Vagina (tissue), 2 donors: ENCODE measurements at places on chromosomes 16 and 17.

GRCh38 chr17:36816907-36817288 lies 120.4 kb upstream of the LHX1 start:
- DNase-seq, result no peak

- DNase-seq, result no peak
Measured at GRCh38 chr16:7338826-7339225, 6.2 kb downstream of the RBFOX1 start.

DNA sequence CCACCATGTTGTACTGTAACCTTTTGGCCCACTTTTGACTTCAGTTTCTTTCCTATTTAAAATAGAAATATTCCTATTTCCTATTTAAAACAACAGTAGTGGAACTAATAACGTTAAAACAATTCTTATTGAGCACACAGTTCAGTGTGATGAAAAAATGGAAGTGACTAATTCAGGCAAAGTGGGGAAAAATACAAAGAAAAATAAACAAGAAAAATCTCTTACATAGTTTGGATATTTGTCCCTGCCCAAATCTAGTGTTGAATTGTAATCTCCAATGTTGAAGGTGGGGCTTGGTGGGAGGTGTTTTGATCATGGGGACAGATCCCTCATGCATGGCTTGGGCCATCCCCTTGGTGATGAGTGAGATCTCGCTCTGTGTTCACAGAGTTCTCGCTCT lies 198.1 kb upstream of the CPHXL start:
- DNase-seq, result no peak

- no peak for DNase-seq
Measured at GRCh38 chr17:77237232-77238008, 96.7 kb downstream of the SEC14L1 start.

DNA sequence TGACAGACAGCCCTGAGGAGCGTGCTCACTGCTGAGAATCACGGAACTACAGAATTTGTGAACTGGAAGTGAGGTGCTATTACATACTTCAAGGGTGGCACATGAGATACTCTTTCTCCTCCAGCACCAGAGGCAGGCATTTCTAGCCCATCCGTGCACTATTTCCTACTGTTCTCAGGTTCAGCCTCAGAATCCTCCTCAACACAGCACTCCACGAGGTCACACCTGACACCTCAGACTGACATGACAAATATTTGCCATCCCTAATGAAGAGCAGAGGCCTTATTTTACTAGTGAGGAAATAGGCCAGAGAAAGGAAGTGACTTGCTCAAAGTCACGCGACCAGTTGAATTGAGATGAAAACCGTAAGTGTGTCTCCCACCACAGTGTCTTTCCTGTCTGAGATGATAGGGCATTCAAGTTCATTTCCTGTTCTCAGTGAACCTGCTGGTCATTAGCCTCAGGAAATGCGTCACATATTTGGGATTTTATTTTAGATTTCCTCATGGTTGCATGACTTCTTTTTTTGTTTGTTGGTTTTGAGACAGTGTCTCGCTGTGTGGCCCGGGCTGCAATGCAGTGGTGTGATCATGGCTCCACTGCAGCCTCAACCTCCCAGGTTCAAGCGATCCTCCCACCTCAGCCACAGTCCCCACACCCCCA lies 23.6 kb downstream of the SEZ6 start:
- DNase-seq, result no peak

DNA sequence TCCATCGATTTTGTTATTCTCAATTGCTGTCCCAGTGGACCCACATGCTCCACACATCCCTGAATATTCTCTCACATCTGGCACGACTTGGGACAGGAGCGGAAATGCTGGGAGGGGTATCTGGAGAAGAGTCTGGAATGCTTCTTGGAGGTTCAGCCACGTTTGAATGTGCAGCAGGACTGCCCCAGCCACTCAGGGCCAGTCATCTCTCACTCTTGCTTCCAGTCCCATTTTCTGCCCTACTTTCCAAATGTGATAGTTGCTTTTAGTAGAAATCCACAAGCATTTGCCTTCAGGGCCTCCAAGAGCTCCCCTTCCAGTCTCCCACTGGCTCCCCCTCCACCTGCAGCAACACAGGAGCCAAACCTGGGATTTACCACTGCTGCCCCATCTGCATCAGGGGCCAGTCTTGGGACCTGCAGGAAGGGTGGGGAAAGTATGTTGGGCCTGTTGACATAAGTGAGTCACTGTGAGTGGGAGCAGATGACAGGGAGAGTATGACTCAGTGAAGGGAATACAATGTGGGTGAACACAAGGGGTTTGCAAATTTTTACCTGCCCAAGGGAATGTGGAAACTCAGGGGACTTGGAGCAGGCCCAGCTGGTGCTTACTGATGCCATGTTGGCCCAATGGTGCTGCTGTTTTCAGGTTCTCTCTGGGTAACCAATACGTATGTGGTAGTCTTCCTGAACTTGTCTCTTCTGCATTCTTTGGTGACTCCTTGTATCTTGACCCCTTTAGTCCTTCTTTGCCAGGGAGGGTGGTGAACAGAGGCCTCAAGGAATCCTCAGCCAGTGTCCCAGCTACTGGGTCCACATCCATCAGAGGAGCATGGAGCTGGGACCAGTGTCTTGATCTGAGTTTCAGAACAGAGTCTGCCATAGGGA lies 78.8 kb upstream of the CRHR1 start:
- DNase-seq, result no peak

GRCh38 chr17:3667366-3668278 lies 756 bp downstream of the TAX1BP3 start:
- DNase-seq, result no peak

DNA sequence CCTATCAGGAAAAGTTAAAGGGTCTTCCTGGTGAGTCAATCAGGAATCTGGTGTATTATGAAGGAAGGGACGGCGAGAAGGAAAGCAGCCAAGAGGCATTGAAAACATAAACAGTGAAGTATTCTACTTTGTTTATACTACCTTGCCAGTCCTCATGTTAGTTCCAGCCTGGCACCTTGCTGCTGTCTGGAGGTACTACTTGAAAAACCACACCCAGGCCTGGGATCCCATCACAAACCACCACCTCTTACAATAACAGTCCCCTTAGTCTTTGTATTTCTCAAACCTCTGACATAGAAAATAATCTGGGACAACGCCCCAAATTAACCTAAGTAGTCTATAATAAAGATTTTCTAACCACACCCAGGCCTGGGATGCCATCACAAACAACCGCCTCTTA lies 676.7 kb upstream of the SOX9 start:
- no peak for DNase-seq

DNA sequence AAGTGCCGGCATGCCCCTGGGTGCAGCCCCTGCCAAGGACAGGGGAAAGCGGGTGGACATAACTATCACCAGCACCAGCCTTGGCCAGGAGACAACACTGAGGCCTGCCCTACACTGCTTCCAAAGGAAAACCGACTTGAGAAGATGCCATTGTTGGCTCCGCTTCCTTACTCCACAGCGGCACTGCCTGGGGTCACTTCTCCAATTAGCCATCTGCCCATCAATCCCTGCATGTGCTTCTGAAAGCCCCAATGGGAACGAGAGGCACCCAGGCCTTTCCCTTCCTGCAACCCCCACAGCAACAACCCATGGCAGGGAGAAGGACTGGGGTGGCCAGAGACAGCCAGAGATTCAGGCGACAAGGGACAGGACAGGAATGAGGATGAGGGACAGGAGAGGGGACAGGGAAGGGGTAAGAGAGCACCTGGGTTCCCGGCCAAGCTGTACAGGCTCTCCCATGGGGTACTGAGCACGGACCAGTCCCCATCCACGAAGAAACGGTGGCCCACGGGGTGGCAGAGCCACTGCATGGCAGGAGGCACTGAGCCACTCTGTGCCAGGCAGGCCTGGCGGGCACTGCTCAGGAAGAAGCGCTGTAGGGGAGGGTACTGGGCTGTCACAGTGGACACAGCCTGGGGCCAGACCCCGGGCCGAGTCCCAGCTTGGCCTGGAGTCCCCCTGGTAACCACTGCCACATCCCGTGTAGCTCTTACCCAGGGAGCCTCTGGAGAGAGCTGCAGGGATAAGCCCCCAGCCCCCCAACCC lies 21.2 kb downstream of the SREBF1 start:
- no peak for DNase-seq

- DNase-seq, result no peak
Measured at GRCh38 chr16:10466861-10467260, 81.0 kb downstream of the ATF7IP2 start.

DNA sequence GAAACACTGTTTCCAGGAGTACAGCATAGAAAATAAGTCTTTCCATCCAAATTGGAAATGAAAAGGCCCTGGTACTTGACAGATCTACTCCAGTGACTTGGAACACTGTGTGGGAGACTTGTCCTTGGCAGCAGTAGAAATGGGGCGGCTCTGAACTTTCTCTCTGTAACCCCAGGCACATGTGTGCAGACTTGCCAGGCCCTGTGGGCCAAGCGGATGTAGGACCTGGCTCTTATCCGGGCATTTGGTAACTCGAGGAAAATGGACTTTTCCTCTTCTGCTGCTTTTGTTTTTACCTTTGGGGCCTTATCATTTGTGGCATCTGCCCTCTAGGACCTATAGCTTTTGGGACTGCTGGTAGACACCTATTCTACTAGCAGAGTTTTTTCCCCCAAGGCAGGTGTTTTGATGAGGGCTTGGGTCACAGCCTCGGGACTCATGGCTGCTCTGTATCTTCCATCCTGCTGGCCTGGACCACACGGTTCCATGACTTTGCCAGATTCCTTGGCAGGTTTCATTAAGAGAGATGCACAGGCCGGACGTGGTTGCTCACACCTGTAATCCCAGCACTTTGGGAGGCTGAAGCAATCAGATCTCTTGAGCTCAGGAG lies 43.5 kb downstream of the SMPD3 start:
- no peak for DNase-seq

DNA sequence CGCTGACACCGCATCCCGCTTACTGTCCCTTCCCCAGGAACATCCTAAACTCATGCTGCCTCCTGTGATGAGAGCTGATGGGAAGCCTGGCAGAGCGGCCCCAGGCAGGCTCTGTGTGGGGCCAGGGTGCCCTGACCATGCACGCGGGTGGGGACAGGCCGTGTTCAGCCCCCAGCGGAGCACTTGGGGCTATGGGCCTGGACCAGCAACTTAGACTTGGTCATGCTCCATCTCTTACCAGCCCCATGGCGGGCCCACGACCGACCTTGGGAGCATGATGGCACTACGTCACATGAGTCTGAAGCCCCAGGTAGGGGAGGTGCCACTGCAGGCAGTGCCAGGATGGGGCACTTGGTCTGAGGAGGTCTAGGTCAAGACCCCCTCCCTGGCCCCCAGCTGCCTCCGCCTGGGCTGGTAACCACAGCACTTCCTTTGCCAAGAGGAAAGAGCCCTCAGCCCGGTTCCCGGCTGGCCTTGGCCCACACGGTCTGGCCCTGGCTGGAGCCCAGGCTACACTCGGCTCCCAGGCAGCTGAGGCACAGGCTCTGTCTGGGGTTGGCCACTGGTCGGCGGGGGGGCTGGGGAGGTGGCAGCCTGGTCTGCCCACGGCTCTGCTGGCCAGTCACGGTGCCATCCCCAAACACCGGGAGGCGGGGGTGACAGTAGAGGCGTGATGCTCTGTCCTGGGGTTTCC lies 25.7 kb downstream of the BAHCC1 start:
- DNase-seq, result no peak

- DNase-seq, result no peak
Measured at GRCh38 chr17:31392856-31393748, 1.6 kb downstream of the RAB11FIP4 start.

DNA sequence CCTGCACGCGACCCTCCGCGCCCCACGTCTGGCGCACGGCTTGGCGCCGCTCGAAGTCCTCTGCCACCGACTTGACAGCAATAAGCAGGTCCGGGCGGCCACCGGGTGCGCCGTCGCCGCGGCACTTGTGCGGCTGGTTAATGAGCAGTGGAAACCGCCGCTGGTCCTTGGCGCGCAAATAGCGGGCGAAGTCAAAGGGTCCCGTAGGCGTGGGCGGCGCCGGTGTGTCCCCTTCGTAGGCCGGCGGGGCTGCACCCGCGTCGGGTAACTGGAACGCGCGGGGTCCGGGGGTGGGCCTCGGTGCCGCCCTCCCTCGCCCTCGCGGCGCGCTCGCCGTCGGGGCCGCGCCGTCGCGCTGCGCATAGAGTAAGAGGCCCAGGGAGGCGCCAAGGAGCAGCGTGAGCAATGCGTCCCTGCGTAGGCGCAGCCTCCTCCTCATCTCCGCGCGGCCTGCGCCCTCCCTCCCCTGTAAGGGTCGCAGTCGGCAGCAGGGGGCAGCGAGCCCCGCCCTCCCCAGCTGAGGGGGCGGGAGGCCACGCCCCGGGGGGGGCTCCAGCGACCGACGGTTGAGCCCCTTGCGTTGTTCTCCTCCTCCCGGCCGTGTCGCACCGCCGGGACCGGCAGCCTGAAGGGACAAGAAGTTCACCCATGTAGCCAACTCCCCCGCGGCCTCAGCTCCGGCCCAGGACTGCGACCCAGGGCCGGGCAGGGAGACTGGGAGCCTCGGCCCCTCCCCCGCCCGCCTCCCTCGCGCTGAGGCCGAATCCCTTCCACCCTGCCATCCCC lies 558 bp downstream of the B3GNT9 start:
- no peak for DNase-seq

DNA sequence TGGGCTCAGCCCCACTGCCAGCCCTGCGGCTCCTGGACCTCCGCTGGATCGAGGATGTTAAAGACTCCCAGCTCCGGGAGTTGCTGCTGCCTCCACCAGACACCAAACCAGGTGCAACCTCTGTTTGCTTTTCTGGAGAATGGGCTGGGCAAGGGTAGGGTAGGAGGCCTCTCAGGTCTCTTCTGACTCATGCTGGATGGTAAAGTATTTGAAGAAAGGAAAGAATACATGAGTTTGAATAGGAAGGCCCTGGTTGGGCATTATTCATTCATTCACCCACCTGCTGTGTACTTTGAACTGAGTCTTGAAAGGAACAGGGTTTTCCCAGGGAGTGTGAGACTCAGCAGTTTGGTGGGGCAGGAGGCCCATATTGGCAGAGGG lies 6.5 kb upstream of the ORAI3 start:
- no peak for DNase-seq

DNA sequence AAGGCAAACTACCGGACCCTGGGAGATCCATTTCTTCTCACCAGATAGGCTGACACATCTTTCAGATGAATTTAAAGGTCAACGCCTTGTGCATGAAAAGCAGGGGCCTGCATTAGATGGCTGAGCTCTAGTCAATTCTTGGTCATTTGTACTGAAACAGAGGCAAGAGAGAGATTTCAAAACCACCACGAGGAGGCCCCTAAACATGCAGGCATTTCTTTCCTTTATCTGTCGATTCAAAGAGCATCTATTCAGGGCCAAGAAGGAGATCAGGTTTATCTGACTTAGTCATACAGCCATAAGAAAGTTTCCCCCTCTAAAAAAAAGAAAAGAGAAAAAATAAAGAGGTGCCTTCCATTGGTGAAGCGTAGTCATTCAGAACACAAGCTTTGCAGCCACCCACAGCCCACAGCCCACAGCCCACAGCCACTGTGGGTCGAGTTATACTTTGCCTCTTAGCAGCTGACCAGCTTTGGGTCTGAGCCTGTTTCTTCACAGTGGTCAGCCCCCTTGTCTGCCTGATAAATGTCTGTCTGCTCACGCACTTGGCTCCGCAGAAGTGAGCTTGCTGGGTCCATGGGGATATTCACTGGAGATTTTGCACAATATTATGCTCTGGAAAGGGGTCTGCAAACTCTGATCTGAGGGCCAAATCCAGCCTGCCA lies 207.5 kb downstream of the CDH13 start:
- no peak for DNase-seq
